Activated naive CD4-positive, alpha-beta T cell treated with anti-CD3 and anti-CD28 coated beads for 36 hours (primary cell): ENCODE measurements at places on chromosomes 7 and 10. TPM values are rescaled to one million over a fixed set of nuclear protein-coding genes. Genes with fewer than 3 reads are reported as not detected.

DNA sequence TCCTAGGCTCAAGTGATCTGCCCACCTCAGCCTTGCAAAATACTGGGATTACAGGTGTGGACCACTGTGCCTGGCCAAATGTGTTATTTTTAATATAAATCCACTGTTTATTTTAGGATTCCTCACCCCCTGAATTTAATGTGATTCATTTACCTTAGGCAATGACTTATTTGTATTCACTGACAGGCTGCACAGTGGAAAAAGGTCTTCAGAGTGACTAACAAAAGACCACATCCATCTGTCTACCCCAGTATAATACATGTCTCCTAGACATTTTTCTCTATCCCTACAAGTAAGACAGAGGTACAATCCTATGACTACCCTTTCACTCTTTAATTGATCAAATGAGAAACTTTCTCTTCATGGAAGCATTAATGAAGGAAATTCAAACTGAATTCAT, 230.2 kb downstream of the AHR start:
- DNase-seq: no peak
- H3K27ac ChIP-seq: no peak overlapping the region
- no peak overlapping the region for H3K4me3 ChIP-seq
- peaks cover 3% of the 10 kb centered on the region for H3K4me1 ChIP-seq

Gene ARHGEF35
- 6.5 TPM for total RNA-seq

DNA sequence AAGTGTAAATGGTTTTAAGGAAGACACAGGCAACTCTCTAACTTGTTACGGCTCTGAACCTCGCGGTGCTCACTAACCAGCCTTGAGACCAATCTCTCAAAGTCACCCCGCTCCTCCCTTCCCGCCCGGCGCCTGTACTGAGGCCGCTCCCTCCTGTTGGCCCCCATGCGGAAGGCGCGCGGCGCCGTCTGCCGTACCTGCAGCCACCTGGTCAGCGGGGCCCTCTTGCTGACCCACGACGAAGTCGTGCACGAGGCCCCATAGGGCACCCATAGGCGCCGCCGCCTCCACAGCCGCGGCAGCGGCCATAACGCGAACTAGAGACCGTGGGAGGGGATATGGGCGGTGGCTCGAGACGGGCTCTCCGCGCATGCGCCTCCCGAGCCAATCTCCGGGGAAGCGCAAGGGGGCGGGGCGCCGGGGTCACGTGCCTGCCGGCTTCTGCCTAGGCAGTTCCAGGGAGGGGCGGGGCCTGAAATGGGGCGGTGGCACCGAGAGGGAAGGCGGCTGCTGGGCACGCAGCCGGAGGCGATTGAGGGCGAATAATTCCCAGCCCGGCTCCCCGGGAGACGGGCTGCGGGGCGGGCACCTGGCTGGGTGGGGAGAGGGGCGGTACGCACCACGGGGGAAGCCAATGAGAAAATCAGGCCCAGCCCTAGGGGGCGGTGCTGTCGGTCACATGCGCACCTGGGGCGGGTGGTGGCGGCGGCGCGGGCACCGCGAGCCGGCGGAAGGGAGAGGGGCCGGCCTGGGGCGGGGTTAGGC, at the start of gene MMS19:
Gene MMS19 (minus strand): TSS at position 347 of the 765 bp plus-strand sequence. CDS start 38 bp downstream, at position 309.
- peak; percentile 99 for DNase-seq
- H3K4me1 ChIP-seq: peaks cover 41% of the 10 kb centered on the region
- H3K4me3 ChIP-seq: peak within 1 kb of the TSS; percentile 87

DNA sequence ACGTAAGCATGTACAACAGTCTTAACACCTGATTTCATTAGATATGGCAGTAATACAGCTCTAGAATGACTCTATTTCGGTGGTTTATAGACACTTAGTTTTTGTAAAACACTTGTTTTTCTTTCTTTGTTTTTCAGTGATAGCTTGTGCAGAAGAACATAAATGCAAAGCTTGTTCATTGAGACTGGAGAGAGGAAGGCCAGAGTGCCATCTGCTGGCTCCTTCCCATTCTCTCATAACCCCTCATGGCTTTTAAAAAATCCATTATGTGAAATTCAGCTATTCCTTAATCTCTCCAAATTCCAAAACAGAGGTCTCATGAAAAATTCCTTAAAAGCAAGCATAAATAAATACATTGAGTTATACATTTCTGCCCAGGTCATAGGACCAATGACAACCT, 76.3 kb downstream of the CACNB2 start:
- peaks cover 2% of the 10 kb centered on the region for H3K27me3 ChIP-seq
- H3K4me1 ChIP-seq: no peaks in the 10 kb centered on the region
- no peak for DNase-seq
- H3K27ac ChIP-seq: no peak overlapping the region
- no peak overlapping the region for H3K4me3 ChIP-seq

Gene PAPOLB
- not detected for total RNA-seq
